Heart left ventricle (tissue), 16 donors: ENCODE measurements at places on chromosomes 12 and 14. TPM values are rescaled to one million over a fixed set of nuclear protein-coding genes. Genes with fewer than 3 reads are reported as not detected.

The PDE3A gene
- 183 TPM for total RNA-seq

The APOF gene
- total RNA-seq, result not detected

The LHX5 gene
- not detected for total RNA-seq

The KRT2 gene
- total RNA-seq, result not detected

The LRRK2 gene
- 9.3 TPM for total RNA-seq

The CTSG gene
- total RNA-seq, result 0.42 TPM

DNA sequence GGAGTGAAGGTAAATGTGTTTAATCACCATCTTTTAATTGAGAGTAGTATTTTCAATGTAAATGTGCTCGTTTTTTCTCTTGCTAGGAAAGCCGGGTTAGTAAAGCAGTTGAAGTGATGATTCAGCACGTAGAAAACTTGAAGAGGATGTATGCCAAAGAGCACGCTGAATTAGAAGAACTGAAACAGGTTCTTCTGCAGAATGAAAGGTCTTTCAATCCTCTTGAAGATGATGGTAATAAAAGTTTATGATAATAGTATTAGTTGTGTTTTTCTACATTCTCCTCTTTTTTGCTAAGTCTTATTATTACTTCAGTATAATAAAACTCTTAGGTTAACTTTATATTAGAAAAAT is 93.9 kb downstream of the DNAI7 start:
- H3K27ac ChIP-seq, result no peak overlapping the region
- H3K27me3 ChIP-seq, result no peaks in the 10 kb centered on the region
- DNase-seq, result no peak
- H3K36me3 ChIP-seq, result no peaks in the 10 kb centered on the region
- H3K4me3 ChIP-seq, result no peak overlapping the region

GRCh38 chr14:36605506-36605857 is 23.1 kb upstream of the NKX2-8 start:
- no peak for DNase-seq
- H3K27ac ChIP-seq, result no peak overlapping the region
- no peak overlapping the region for H3K4me3 ChIP-seq
- no peaks in the 10 kb centered on the region for H3K36me3 ChIP-seq
- H3K4me1 ChIP-seq, result no peaks in the 10 kb centered on the region

GRCh38 chr14:71737760-71738159 is 194.5 kb upstream of the RGS6 start:
- H3K27ac ChIP-seq, result no peak overlapping the region
- no peak overlapping the region for H3K4me3 ChIP-seq
- H3K27me3 ChIP-seq, result no peaks in the 10 kb centered on the region
- no peaks in the 10 kb centered on the region for H3K4me1 ChIP-seq
- H3K36me3 ChIP-seq, result no peaks in the 10 kb centered on the region

DNA sequence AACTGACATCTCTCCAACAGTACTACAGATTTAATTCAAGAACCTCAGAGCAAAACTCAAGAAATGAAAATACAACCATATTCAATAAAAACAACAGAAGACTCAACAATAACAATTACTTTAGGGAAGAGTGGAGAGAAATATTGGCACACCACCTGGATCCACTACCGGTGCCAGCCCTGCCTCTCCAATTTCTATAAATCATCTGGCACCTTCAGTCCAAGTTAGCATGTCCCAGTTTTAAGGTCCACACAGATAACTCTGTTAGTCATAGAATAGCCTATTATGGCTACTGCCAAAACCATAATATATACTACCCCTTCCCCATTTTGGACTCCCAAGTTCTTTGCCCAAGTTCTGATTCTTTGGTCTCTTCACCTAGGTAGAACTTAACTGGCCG is 69.9 kb upstream of the PSMA6 start:
- DNase-seq, result no peak
- peaks cover 9% of the 10 kb centered on the region for H3K4me1 ChIP-seq
- no peaks in the 10 kb centered on the region for H3K36me3 ChIP-seq
- H3K27me3 ChIP-seq, result no peaks in the 10 kb centered on the region

- H3K27ac ChIP-seq, result no peak overlapping the region
- H3K4me3 ChIP-seq, result no peak overlapping the region
- no peaks in the 10 kb centered on the region for H3K27me3 ChIP-seq
- no peak for DNase-seq
- no peaks in the 10 kb centered on the region for H3K36me3 ChIP-seq
These were observed 51.7 kb downstream of the PPP1R12A start for GRCh38 chr12:79883216-79883615.

DNA sequence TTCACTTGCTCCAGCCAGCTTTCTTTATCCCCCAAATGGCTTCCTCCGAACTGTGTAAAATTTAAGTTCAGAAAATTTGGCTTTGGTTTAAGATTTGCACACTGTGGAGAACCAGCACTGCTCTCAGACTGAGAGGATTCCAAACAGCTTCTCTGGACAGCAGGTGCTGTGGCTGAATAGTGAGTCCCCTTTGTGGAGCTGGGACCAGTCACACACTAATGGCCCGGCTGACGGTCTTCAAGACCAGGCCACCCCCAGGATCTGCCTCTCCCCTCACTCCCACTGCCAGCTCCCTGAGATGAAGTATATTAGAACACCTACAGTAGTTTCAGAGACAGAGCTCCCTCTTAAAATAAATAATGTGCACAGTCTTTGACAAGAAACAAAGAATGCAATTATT is 267.3 kb downstream of the BCAT1 start:
- DNase-seq, result no peak
- no peak overlapping the region for H3K27ac ChIP-seq
- no peak overlapping the region for H3K4me3 ChIP-seq
- no peaks in the 10 kb centered on the region for H3K27me3 ChIP-seq
- no peaks in the 10 kb centered on the region for H3K4me1 ChIP-seq
- no peaks in the 10 kb centered on the region for H3K36me3 ChIP-seq

DNA sequence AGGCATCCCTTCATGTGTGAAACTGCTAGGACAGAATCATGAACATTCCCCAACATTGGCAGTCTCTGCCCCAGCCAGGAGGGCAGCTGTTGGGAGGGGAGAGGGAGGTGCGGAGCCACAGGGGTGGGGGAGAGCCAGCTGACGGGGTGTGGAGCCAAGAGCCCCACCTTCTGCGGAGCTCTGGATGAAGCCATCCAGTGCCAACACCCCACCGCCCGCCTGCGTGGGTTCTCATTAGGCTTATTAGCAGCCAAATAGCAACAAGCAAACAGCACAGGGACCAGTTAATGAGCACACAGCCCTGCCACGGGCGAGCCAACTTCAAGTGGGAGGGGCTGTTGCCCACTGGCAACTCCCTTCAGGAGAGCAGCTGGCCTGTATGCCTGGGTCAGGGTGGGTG is 12.1 kb downstream of the LTBP2 start:
- H3K36me3 ChIP-seq, result no peaks in the 10 kb centered on the region
- H3K4me3 ChIP-seq, result no peak overlapping the region
- no peaks in the 10 kb centered on the region for H3K27me3 ChIP-seq

DNA sequence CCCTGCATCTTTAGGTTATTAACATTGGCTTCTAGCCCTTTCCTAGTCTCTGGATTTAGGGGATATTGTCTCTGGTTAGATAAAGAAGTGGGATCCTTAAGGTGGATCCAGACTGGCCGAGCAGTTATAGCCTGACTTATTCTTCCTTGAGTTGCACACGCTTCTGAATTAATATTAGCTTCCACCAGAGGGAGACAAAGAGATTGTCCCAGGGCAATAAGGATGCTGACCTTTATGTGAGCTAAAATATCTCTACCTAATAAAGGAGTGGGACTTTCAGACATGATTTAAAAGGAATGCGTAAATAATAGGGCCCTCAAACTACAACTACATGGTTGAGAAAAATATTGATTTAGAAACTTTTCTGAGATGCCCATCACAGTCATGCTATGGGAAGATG is 139.7 kb downstream of the SLCO1B3 start:
- no peak overlapping the region for H3K4me3 ChIP-seq
- no peaks in the 10 kb centered on the region for H3K4me1 ChIP-seq
- H3K36me3 ChIP-seq, result no peaks in the 10 kb centered on the region
- H3K27me3 ChIP-seq, result no peaks in the 10 kb centered on the region
- no peak overlapping the region for H3K27ac ChIP-seq

DNA sequence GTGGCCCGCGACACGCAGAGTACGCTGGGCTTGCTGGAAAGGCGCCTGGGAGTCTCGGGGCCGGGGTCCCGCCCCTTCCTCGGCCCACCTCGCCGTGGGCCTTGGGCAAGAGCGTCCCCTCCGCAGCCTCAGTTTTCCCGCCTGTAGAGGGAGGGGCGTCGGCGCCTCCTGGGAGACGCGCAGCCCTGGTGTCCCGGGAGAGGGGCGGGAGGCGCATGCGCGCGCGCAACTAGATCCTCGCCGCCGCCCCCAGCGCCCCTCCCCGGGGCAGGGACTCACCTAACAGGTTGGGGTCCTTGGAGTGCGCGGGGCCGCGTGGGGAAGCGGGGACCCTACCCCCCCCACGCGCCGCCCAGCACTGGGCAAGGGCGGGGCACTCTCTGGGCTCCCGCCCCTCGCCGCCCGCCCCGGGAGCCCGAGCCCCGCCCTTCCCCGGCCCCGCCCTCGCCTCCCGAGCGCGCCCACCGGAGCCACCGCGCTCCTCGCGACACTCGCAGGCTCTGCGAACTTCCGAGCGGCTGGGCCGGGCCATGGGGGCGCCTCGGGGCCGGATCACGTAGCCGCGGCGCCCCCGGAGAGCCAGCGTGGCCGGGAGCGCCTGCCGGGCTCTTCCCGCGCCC is at the start of gene KIF26A:
TSS of gene KIF26A (plus strand) at position 490 of the 620 bp plus-strand sequence. CDS start 136 bp downstream, outside the sequence.
- H3K27ac ChIP-seq, result peak within 1 kb of the TSS; percentile 69
- H3K27me3 ChIP-seq, result peaks cover 20% of the 10 kb centered on the region
- no peaks in the 10 kb centered on the region for H3K36me3 ChIP-seq
- DNase-seq, result peak; percentile 75

DNA sequence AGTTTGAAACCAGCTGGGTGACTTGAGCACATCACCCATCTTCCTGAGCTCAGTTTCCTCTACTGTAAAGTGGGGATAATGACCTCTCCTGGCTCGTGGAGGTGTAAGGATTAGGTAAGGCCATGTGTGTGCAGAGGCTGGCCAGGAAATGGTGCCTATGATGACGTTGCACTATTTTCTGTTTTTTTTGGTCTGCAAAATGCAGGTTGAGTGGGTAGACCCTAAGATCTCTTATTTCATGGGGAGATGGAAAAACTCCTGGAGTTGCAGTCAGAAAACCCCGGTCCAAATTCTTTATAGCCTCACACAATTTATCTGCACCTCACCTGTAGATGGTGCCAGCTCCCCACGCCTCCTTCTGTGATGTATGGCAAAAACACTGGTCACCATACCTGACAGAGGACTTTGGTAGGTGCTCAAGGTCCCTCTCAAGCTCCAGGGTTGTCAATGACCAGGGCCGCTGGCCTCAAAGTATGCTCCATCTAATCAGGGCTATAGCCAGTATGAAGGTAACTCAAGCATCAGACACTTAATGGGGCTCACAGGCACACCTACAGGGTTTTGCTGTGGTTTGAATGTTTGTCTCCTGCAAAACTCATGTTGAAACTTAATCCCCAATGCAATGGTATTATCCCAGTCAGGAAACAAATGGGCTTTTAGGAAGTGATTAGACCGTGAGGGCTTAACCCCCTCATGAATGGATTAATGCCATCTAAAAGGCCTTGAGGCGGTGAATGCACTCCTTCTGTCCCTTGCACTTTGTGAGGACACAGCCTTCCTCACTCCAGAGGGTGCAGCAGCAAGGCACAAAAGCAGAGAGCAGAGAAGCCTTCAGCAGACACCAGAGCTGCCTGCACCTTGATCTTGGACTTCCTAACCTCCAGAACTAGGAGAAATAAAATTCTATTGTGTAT is 17.6 kb downstream of the C14orf132 start:
- H3K36me3 ChIP-seq, result no peaks in the 10 kb centered on the region
- no peak overlapping the region for H3K4me3 ChIP-seq
- no peak for DNase-seq
- H3K27ac ChIP-seq, result no peak overlapping the region
- H3K4me1 ChIP-seq, result no peaks in the 10 kb centered on the region

GRCh38 chr12:104623883-104624282 is 167.1 kb downstream of the CHST11 start:
- no peaks in the 10 kb centered on the region for H3K4me1 ChIP-seq
- no peak overlapping the region for H3K27ac ChIP-seq
- no peak for DNase-seq
- H3K4me3 ChIP-seq, result no peak overlapping the region
- no peaks in the 10 kb centered on the region for H3K27me3 ChIP-seq

DNA sequence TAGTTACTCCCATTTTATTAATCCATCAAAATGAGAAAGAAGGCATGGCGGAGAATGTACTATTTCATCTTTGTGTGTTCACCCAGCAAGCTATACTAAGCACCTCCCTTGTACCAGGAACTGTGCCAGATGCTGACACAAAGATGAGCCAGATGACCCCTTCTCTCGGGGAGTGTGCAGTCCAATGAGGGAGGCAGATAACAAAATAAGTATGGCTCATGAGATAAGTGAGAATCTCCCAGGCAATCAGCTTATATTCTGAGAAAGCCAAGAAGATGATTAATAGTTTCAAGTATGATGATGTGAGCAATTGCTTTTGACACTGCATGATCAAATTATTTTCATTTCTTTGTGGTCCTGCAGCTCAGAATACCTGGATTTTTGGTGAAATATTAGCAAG is 1.3 kb upstream of the TMEM233 start:
- H3K27ac ChIP-seq, result no peak overlapping the region
- H3K4me3 ChIP-seq, result no peak overlapping the region
- no peaks in the 10 kb centered on the region for H3K4me1 ChIP-seq
- DNase-seq, result no peak
- no peaks in the 10 kb centered on the region for H3K36me3 ChIP-seq

DNA sequence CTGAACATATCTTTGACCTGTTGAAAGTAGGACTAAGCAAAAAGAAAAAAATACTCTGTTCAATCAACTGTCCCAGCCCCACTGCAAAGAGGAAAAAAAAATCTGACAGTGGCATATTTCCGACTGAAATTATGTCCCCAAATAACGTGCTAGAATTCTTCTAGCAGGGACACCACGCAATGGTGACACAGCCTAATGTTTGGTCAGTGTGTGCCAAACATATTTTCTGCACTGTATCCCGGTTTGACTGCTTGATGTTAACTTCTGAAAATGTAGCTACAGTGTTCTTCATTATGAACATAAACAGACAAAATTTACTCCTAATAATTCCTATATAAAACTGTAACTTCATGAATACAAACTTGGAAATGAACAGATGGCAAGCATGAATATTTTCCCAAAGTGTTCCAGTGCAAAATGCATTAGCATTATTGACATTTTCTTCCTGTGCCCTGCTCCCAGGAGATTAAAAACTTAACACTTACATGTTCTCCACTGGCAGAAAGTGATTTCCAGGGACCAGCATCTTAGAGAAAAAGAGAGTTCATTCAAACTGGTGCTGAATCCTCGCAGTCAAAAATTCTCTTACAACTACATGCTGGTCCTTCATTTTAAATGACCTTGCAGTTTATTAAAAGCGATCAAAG is 72.4 kb upstream of the SYT1 start:
- no peak overlapping the region for H3K4me3 ChIP-seq
- H3K27ac ChIP-seq, result no peak overlapping the region
- no peaks in the 10 kb centered on the region for H3K4me1 ChIP-seq

DNA sequence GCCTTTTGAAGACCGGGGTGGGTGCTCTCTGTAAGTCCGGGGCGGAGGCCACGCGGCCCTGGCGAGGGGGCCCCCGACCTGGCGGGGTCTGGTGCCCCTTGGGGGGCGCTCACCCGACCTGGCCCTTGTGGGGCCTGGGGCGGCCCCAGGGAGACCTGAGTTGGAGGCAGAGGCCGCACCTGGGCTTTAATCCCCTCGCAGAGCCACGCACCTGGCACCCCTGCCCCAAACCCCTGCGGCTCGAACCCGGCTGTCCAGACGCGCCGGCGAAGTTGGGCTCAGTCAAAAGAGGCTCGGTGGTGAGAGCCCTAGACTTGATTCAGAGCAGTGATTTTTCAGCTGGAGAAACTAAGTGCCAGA is 267 bp downstream of the CFAP251 start:
- H3K4me1 ChIP-seq, result no peaks in the 10 kb centered on the region
- no peak overlapping the region for H3K27ac ChIP-seq
- H3K27me3 ChIP-seq, result no peaks in the 10 kb centered on the region
- DNase-seq, result no peak
- peak overlapping the region; percentile 51 for H3K4me3 ChIP-seq
